ENCODE measurements at places on chromosomes 7 and 10. TPM values are rescaled to one million over a fixed set of nuclear protein-coding genes. Genes with fewer than 3 reads are reported as not detected.

ADAMTS14 gene
- 1.9 TPM for total RNA-seq

DNA sequence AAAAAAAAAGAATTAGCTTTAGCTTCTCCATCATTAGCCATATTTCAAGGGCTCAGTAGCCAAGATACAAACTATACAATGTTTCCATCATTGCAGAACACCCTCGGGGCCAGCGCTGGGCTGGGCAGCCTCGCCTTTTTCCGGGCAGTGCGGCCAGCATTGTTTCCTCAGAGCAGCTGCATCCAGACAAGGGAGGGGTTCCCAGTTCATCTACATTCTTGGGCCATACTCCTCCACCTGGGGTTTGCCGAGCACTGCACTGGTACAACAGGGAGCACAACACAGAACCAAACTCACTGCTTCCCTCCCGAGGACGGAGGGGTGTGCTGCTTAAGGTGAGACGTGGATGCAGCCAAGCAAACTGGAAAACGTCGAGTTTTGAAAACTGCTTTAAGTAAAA is 2.4 kb upstream of the PKD1L1 start:
- peak; percentile 29 for DNase-seq

SLC13A1 gene
- not detected for total RNA-seq

CACNA2D1 gene
- 36.2 TPM for total RNA-seq

PRTFDC1 gene
- total RNA-seq, result 6.8 TPM

COL26A1 gene
- 42.6 TPM for total RNA-seq

OR6V1 gene
- total RNA-seq, result not detected

- DNase-seq, result no peak
Observed at GRCh38 chr7:74103219-74103772, 19.7 kb downstream of the LIMK1 start.

DLX6 gene
- total RNA-seq, result not detected

DNA sequence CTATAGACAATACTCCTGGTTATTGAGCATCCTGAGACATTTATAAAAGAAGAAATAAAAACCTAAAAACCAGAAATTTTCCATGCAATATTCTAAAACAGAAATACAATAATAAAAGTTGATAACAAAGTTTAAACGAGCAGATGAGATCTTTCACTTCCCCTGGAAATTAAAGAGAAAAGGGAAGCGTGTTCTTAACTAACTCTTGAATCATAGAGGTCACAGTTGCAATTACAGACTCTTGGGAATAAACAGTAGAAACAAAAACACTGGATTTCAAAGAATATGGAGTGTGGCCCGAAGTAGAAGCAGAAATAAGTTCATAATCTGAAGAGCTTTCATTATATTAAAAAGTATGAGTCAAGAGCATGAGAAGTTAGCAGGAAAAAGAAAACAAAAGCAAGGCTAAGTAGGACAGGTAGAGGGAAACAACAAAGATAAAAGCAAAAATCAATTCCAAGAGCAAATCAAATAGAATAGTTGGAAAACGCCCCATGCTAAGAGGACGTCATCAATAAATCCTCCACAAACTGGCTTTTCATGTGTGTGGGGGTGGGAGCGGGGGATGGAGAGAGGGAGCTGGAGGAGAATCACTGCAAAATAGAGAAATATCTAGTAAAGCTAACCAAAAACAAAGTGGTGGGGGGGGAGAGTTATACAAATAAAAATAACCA is 55.2 kb upstream of the C10orf71 start:
- no peak for DNase-seq

CCDC146 gene
- 0.72 TPM for total RNA-seq

SRRM3 gene
- 11.0 TPM for total RNA-seq

GRCh38 chr10:29914986-29915785 is 144.2 kb downstream of the JCAD start:
- DNase-seq, result no peak

GRCh38 chr7:131673576-131673975 is 117.1 kb upstream of the PODXL start:
- DNase-seq, result no peak

Data from H9 (cell line).